ENCODE measurements at places on chromosomes 2 and 18. TPM values are rescaled to one million over a fixed set of nuclear protein-coding genes. Genes with fewer than 3 reads are reported as not detected.

SUMO1 gene
- 182 TPM for total RNA-seq

RELCH gene
- 14.7 TPM for total RNA-seq

ITGA6 gene
- 49.0 TPM for total RNA-seq

KYNU gene
- 304 TPM for total RNA-seq

FER1L5 gene
- not detected for total RNA-seq

Data from A549 treated with DMSO at 1 μM for 4 hours (cell line).